ENCODE measurements at places on chromosomes 4 and X.

GRCh38 chr4:16875487-16875886 is 23.0 kb downstream of the LDB2 start:
- no peak for DNase-seq
- no peak overlapping the region for H3K27ac ChIP-seq
- H3K4me3 ChIP-seq = no peak overlapping the region
- H3K27me3 ChIP-seq = peaks cover 14% of the 10 kb centered on the region

DNA sequence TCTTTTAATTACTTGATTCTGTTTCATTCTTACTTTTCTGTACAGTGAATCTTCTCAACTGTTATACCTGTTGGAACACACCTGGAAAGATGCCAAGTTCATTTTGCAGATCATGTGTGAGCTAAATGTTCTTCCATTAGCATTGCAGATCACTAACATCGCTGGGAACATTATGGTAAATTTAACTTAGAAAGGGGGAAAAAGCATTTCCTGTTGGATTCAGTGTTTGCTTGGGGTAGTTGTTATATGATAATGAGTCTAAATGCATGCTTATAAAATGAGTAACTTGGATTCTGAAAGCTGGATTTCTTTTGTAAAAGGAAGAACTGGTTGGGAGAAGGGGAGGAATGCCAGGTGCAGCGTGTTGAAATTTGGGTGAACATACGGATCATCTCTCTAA is 47.6 kb downstream of the POLA1 start:
- H3K36me3 ChIP-seq = peaks cover 34% of the 10 kb centered on the region
- no peak overlapping the region for H3K27ac ChIP-seq
- peaks cover 30% of the 10 kb centered on the region for H3K27me3 ChIP-seq
- H3K4me3 ChIP-seq = no peak overlapping the region
- DNase-seq = no peak

- peak overlapping the region; percentile 46 for H3K4me3 ChIP-seq
- H3K27me3 ChIP-seq = peaks cover 26% of the 10 kb centered on the region
- DNase-seq = peak; percentile 76
- H3K36me3 ChIP-seq = no peaks in the 10 kb centered on the region
- H3K27ac ChIP-seq = no peak overlapping the region
- H3K4me1 ChIP-seq = peaks cover 5% of the 10 kb centered on the region
These were observed 11.2 kb upstream of the BCOR start for GRCh38 chrX:40108959-40109287.

DNA sequence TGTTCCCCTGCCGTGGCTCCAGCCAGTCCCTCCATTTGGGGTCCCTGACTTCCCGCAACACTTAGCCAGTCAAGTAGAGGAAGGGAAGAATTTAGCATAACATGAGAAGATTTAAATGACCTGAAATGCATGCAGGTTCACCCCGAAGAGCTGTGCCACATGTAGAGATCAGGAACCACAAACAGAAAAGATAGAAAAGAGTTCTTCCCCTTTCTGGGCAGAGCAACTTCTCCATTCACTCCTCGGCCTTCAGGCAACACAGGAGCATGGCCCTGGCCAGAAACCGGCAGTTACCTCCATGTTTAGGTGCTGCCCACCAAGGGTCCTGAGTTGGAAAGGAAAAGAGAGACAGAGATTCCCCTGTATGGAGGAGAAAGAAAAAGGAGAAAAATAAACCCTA is 5.2 kb downstream of the NLRP2B start:
- H3K4me3 ChIP-seq = no peak overlapping the region
- no peak for DNase-seq
- no peaks in the 10 kb centered on the region for H3K27me3 ChIP-seq

DNA sequence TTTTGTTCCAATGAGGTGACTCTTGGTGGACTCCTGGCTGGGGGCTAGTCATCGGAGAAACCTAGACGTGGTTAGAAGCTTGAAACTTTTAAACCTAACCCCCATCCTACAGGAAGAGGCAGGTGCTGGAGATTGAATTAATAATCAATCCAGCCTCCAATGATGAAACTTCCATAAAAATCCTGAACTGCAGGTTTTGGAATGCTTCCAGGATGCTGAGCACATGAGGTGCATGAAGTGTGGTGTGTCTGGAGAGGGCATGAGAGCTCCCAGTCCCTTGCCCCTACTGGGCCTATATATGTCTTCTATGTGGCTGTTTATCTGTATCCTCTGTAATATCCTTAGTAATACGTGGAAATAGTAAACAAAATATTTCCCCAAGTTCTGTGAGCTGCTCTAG is 90.7 kb upstream of the PDHA2 start:
- H3K27me3 ChIP-seq = no peaks in the 10 kb centered on the region
- no peaks in the 10 kb centered on the region for H3K36me3 ChIP-seq
- DNase-seq = no peak
- H3K4me3 ChIP-seq = no peak overlapping the region

GRCh38 chrX:100695991-100696390 is 35.9 kb downstream of the SYTL4 start:
- no peak for DNase-seq
- peaks cover 5% of the 10 kb centered on the region for H3K4me1 ChIP-seq
- no peak overlapping the region for H3K4me3 ChIP-seq
- peaks cover 77% of the 10 kb centered on the region for H3K27me3 ChIP-seq
- H3K36me3 ChIP-seq = no peaks in the 10 kb centered on the region

DNA sequence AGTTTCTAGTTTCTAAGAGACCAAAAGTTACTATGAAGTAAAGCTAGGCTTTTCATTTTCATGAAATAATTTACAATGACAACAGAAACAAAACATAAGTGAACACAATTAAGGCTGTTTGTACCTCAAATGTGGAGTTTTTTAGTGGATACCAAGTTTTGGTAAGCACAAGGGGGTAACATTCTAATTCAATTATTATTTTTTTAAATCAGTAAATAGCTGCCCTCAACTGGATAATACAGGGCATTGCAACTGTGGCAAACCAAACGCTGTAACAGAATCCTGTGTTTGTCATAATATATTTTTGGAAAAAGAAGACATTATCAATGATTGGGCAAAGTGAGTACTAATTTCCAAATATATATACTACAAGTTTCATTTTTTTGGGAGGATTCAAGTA is 150.3 kb downstream of the FBXW7 start:
- no peaks in the 10 kb centered on the region for H3K27me3 ChIP-seq
- H3K36me3 ChIP-seq = no peaks in the 10 kb centered on the region
- peak overlapping the region; percentile 9 for H3K27ac ChIP-seq
- no peak overlapping the region for H3K4me3 ChIP-seq

- H3K27ac ChIP-seq = no peak overlapping the region
- no peak for DNase-seq
- no peak overlapping the region for H3K4me3 ChIP-seq
- no peaks in the 10 kb centered on the region for H3K36me3 ChIP-seq
- peaks cover 10% of the 10 kb centered on the region for H3K27me3 ChIP-seq
- H3K4me1 ChIP-seq = peaks cover 12% of the 10 kb centered on the region
These were observed 51.9 kb upstream of the PRPS1 start for GRCh38 chrX:107576392-107576791.

DNA sequence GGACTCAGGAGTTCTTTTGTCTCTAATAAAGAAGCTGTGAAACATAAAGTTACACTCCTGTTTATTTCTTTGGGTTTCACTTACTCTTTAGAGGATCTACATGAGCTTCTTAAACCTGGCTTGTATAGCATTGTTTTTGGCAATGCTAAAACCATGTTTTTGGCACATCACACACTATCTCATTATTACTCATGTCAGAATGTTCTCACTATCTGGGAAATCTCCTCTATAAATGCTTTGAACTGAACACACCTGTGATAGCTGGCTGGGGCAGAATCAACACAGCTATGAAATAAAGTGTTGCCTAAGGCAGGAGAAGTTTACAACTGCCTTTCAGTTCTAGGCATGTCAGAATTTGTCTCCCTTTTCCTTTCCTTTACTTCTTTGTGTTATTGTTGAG is 52.6 kb downstream of the SULT1B1 start:
- H3K36me3 ChIP-seq = no peaks in the 10 kb centered on the region
- peaks cover 17% of the 10 kb centered on the region for H3K4me1 ChIP-seq
- H3K27ac ChIP-seq = peak overlapping the region; percentile 46
- no peaks in the 10 kb centered on the region for H3K27me3 ChIP-seq
- DNase-seq = peak; percentile 79

DNA sequence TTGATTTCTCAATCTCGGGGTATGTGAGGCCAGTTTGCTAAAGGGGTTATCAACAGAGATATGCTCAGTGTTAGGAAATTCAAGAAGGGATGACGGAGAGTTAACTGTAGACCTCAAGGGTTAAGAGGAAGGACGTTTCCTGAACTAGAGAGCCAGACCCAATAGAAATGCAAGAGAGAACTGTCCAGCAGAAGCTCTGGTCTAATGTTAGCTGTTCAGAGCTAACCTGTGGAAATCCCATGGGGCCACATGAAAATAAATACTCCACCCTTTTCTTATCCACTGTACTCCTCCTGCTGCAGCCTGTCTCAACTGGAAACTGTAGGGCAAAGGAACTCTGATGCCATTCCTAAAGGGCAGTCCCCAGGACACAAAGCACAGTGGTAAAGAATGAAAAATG is 274.3 kb downstream of the DMD start:
- no peaks in the 10 kb centered on the region for H3K36me3 ChIP-seq
- H3K27me3 ChIP-seq = peaks cover 54% of the 10 kb centered on the region
- no peaks in the 10 kb centered on the region for H3K4me1 ChIP-seq
- DNase-seq = no peak
- H3K27ac ChIP-seq = no peak overlapping the region
- H3K4me3 ChIP-seq = no peak overlapping the region

DNA sequence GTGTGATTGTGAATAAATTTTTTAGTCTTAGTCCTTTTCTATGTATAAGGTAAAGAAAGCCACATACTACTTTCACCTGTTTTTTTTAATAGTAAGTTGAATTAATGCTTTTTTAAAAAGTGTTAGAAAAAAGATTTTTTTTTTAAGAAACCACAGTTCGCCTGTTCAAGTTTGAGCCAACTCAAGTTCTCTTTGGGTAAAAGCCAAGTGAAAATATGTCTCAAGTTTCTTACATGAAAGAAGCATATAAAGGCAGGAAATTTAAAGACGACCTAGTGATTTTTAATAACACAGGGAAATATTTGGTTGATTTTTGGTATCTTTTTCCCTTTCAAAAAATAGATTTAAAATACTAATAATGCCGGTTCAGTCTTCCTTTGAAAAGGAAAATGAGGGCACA is 369.9 kb upstream of the NR3C2 start:
- no peak for DNase-seq
- no peaks in the 10 kb centered on the region for H3K36me3 ChIP-seq
- no peaks in the 10 kb centered on the region for H3K27me3 ChIP-seq
- peaks cover 21% of the 10 kb centered on the region for H3K4me1 ChIP-seq

DNA sequence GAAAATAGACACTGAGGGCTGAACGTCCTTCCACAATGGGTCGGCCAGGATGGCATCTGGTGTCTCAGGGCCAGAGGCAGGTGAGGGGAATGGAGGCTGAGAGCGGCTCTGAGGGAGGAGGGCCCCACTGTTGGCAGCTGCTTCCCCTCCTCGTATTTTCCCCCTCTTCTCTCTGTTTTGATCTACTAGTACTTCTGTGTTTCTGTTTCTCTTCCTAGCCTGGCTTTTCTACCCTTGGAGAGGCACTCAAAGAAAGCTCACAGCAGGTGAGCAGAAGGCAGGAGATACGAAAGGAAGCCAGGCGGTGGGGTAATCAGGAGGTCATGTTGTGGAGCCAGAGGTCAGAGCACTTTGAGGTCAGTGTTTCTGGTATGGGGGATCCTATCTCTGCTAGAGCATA is 151.8 kb upstream of the GATB start:
- H3K4me3 ChIP-seq = no peak overlapping the region
- H3K27ac ChIP-seq = no peak overlapping the region
- no peak for DNase-seq
- no peaks in the 10 kb centered on the region for H3K4me1 ChIP-seq
- no peaks in the 10 kb centered on the region for H3K27me3 ChIP-seq
- H3K36me3 ChIP-seq = no peaks in the 10 kb centered on the region

DNA sequence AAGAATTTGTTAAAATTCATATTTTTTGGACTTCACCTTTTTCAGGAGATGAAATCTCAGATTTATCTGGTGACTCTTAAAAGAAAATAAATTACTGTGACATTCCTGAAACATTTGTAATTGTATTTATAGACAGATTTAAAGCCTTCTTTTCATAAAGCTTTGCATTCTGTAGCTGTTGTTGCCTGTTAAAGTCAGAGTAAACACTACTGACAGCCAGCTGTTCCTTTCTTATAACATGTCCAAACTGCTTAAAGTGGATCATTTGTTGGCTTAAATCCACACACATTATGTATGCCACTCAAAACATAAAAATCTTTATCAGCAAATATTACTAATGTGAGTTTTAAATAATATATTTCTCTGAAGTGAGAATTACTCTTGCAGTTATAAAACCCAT is 157.5 kb downstream of the TECRL start:
- no peak for DNase-seq
- H3K27ac ChIP-seq = no peak overlapping the region
- no peaks in the 10 kb centered on the region for H3K36me3 ChIP-seq
- no peak overlapping the region for H3K4me3 ChIP-seq
- H3K27me3 ChIP-seq = no peaks in the 10 kb centered on the region
- H3K4me1 ChIP-seq = no peaks in the 10 kb centered on the region

DNA sequence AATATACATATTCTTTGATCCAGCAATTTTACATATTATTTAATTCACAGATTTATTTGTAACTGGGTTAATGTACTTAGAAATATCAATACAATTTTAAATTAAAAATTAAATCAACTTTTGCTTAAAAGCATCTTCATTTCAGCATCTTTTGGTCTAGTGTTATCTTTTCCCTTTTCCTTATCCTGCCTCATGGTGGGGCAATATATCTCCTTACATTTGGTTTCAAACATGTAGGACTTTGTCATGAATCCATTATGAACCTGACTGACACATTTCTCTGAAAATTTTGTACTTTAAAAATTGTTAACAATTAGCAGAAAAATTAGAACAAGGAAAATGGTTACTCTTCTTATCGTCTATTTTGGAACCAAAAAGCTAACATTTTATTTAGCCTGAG is 42.8 kb upstream of the ANK2 start:
- H3K27ac ChIP-seq = no peak overlapping the region
- no peaks in the 10 kb centered on the region for H3K4me1 ChIP-seq
- no peak overlapping the region for H3K4me3 ChIP-seq
- H3K27me3 ChIP-seq = no peaks in the 10 kb centered on the region
- no peak for DNase-seq
